ENCODE measurements at places on chromosomes 1 and 21. TPM values are rescaled to one million over a fixed set of nuclear protein-coding genes. Genes with fewer than 3 reads are reported as not detected.
A peak's percentile ranks its signal among the peaks of the same experiment; 100 is the strongest.

KIF17 gene
- total RNA-seq, result not detected

DNA sequence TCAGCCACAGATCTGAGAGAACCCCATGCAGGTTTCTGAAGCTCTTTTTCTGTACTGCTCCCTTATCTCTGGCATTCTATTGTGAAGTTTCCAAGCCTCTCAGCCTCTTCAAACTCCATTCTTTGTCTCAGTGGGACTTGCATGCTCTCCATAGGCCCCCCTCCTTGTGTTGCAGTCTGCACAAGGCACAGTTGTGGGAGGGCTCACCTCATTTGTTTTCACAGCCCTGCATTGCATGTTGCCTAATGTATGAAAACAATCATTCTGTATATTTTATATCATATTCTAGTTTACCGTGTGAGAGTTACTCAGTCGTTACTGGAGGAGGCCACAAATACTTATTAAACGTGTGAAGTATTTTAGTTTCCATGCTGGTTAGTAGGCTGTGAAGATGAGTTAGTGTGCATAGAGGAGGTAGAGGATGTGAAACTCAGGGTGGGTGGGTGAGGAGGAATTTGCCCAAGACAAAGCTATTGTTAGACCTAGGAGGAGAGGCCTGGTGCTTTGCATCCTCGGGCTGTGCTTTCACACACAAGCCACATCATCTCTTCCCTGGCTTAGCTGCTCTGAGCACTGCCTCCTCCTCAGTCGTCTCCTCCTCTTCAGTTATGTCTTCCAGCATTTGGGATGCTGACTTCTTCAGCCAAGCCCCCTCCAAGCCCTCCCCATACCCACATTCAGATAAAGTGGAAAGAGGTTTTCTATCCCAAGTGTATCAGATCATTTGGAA lies 7.8 kb upstream of the CHI3L2 start:
- no peak for DNase-seq

DNA sequence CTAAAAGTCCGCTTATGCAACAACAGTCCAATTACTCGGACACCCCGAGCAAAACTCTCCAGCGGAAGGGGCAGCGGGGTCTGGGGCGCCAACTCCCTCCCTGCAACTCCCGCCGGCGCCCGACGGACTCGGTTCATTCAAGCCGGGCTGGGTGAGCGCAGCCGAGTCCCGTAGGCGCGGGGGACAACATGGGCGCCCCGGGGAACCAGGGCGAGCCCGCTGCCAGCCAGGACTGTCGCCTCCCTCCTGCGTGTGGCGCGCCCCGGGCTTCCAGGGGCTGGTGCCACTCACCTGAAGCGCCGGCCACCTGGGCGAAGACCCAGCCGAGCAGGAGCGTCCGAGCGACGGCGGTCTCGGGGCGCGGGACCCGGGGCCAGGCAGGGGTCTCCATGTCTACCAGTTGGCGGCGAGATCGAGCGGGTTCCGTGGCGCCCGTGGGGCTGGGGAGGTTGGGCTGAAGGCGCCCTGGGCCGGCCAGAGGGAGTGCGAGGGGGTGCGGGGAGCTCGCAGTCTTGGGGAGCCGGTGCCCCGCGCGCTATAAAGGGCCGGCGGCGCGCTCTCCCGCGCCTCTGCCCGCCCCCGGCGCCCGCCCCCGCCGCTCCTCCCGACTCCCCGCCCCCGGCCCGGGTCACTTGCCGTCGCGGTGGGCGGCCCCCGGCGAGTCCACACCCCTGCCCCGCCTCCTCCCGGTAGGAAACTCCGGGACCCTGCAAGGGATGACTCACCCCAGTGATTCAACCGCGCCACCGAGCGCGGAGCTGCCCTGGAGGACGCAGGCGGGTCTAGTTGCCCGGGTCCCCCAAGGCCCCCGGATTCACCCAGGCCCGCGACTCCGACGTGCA lies at the start of gene F3:
TSS of gene F3 (minus strand) at position 514 of the 842 bp plus-strand sequence. CDS start at position 391, 123 bp downstream.
- DNase-seq, result peak; percentile 4

DNA sequence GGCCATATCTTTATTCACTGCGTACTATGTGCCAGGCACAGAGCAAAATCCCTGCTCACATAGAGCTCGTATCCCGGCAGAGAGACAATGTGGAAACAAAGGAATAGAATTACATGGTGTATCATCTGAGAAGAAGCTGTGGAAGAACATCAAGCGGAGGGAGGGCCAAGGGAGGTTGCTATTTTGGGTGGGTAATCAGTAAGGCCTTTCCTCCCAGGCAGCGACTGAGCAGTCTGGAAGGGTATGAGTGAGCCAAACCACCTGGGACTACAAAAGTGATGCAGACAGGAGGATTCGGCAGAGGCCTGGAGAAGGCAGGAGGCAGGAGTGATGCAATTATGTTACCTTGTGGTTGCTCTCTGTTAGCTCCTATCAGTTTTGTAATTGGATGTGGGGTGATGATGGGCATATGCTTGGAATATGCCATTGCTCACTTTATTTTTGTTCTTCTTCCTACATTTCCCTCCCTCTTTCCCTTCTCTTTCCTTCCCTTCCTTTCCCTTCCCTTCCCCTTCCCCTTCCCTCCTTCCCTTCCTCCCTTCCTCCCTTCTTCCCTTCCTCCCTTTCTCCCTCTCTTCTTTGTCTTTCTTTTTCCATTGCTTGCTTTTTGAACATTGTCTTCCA lies 172.9 kb downstream of the DISC1 start:
- DNase-seq, result no peak

DNA sequence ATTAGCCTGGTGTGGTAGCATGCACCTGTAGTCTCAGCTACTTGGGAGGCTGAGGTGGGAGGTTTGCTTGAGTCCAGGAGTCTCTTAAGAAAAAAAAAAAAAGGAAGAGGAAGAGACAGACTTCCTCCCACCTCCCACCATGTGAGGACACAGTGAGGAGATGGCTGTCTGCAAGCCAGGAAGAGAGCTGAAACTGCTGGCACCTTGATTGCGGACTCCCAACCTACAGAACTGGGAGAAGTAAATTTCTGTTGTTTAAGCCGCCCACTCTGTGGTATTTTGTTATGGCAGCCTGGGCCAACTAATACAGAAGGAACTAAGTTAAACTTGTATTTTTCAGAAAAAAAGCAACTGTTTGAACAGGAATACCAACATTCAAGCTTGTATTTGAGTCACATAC lies 21.7 kb downstream of the DOP1B start:
- no peak for DNase-seq

All from T-helper 17 cell (primary cell).